NCI-H1694 (cell line): ENCODE measurements at places on chromosomes 2 and 18.
A peak's percentile ranks its signal among the peaks of the same experiment; 100 is the strongest.

DNA sequence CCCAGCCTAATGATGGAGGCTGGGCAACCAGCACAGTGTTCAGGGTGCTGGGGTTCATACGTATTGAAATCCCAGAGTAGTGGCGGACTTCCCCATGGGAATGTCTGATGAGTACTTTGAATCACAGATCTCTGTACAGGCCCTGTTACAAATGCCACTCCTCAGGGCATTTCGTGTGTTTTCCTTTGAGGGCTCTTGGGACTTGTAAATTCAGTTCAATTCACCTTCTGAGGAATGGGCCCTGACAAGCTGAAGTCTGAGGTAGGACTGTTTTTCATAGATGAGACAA, 288 bp upstream of the RDH14 start:
- no peak for DNase-seq

DNA sequence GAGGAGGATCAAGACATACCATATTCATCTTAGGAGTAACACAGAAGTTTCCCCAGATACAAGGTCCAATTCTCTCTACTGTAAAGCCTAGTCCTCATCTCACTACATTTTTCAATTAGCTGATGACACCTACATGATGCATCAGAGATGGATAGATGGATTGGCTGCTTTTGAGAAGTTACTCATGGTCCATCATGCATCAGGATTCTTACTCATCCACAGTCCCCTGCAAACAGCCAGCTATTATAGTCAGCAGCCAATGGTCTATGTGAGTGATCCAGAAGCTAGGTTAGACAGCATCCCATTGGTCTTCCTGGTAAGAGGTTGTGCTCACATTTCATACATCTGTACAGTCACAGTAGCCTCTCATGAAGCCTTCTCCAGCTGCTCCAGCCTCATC, 154.5 kb upstream of the NRP2 start:
- no peak for DNase-seq

GRCh38 chr18:76390452-76391035, 104.5 kb downstream of the ZNF516 start:
- no peak for DNase-seq

DNA sequence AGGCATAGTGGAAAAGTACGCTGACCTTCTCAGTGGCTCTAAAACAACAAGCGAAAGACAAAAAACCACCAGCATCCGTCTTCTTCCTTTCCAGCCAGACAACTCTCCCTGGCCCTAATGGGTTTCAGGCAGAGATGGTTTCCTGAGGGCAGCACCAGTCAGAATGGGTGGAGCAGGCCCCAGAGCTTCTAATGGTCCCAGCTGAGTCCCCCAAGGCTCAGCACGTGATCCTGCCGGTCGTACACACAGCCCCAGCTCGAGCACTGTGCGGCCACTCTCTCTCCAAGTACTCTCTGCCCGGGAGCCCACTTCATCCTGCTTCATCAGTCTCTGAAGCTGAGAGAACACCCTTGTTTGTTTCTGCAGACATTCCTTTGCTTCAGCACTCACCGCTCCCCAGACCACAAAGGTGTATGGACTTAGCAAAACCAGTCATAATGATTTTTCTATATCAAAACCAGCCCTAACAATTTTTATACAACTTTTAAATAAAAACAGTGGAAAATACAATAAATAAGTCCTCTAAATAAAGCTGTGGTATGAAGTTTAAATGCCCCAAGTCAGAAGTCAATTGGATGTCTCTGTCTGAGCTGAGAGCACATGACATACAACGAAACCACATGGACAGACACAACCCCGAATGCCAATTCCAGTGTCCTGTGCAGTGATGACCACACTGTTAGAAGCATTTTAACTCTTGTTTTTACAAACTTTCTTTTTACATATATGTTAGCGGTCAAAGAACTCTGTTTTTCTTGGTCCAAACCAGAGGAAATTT, 63.9 kb downstream of the PARD6G start:
- no peak for DNase-seq

DNA sequence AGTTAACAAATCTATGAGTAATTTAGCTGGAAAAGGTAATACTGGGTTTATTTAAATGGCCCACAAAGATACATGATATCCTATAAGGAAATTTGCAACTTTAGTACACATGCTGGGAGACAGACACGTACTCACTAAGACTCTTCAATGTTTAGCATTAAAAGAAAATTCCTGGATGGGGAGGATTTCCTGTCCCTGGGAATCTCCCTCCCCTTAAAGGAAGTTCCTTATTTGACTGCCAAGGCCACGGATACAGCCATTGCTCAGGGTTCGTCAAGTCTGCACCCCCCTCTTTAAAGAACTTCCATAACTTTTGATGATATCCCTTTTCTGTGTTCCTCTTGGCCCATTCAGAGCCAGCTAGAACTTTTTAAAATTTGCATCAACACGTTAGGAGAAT, 267.6 kb downstream of the CD226 start:
- no peak for DNase-seq

DNA sequence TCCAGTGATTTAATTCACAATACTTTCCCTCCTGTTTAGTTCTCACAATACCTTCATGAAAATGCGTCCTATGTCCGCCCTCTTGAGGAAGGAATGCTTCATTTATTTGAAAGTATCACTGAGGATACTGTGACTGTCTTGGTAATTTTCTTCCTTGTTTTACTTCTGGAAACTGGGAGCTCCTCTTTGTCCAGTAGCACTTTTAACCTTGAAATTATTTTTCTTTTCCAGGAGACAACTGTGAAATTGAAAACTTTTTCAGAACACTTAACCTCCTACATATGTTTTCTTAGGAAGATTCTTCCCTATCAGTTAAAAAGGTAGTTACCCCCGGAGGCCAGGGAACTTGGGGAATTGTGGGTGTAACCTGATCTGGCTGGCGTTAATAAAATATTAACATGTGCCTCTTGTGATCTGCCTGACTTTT, 58.9 kb upstream of the STON1 start:
- DNase-seq: peak; percentile 50

DNA sequence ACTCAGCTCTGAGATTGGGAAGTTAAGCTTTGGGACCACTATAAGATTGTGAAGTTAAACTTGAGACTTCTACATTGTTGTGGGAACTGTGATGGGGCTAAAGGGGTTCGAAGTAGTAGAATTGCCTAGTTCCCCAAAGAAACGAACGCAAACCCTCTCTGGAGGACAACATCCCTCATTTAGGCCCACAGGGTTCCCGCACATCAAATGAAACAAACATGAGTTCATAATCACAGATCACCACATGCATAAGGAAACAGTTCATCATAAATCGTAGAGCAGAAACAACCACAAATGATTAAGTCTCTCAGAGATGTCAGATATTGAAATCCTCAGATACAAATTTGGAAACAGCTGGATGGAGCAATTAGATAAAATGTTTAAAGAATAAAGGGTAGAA, 55.9 kb upstream of the HPCAL1 start:
- DNase-seq: no peak

DNA sequence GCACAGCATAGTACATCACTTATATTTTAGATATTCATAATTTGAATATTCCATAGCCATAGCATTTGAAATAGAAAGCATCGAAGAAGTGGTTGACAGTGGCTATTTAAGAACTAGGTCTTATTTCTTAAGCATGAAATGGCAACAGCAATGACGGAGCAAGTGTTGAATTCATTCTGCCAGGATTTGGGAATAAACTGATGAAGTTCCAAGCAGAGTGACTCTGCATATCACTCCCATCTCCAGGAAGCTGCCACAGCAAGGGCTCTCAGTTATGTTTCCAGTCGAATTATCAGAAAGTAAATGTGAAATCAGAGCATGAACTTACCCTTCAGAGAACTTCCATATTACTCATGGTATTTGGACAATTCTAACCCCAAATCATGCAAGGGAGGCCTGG, 208.1 kb downstream of the IKZF2 start:
- no peak for DNase-seq

DNA sequence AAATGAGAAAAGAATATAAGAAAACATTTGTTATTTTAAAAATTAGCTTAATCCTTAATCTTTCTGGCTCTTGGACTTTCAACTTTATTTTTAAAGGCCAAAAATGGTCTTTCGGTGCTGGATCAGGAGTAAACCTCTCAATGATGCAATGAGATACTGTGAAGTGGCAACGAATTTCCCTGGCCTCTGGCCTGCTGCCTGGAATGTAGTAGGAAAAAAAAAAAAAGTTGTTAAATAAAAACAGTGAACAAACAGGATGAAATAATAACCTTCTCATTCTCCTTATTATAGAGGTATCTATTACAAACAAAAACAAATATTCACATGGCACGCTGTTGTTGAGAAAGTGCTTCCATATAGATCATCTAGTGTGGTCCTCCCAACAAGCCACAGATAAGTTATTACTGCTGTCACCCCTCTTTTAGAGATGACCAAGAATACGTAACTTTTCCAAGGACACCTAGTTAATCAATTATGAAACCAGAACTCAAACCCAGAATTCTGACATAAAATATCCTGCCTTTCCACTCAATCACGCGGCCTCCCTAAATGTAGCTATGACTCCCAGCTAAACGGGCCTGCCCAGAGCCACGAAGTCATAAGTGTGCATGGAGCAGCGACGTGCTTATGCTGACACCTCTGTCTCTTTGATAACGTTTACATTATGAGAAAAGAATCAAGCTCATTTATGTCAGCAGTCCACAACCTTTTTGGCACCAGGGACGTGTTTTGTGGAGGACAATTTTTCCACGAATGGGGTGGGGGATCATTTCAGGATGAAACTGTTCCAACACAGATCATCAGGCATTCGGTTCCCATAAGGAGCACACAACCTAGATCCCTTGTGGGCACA, 170.9 kb downstream of the BCL2 start:
- DNase-seq: no peak

DNA sequence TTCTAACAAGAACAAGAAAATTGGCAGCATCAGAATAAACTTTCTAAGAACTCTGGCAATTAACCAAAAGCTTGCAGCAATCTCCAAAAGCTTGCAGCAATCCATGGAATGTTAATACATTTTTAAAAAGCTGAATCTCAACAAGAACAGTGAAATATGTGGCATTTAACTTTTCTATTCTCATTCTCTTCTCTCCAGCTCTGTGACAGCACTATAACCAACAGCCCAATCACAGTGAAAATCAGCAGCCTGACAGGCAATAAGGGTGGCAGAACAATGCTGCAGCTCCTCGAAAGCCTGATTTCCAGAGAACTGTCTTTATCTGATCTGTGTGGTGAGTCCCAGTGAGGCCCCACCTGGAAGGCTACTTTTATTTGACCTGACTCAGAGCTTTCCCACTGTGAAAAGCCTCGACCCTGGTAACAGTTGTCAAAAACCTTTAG, 60.0 kb downstream of the TMEM131 start:
- no peak for DNase-seq

DNA sequence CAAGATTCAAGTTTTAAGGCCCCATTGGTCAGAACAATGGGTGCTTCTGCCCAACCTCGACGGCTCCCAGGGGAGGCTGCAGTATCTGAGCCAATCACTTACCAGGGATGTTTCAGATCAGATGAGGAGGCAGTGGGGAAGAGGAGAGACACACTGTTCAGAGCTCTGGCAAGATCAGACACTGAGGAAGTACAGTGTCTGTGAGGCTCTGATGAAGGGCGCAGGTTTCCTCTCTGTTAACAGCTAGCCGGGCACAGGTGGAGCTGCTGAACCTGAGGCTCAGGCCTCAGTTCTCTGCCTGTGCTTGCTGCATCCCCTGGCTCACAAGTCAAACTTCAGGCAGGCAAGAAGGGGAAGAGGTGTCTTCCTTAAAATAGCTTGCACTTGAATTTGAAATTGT, 69.7 kb downstream of the TPO start:
- no peak for DNase-seq

DNA sequence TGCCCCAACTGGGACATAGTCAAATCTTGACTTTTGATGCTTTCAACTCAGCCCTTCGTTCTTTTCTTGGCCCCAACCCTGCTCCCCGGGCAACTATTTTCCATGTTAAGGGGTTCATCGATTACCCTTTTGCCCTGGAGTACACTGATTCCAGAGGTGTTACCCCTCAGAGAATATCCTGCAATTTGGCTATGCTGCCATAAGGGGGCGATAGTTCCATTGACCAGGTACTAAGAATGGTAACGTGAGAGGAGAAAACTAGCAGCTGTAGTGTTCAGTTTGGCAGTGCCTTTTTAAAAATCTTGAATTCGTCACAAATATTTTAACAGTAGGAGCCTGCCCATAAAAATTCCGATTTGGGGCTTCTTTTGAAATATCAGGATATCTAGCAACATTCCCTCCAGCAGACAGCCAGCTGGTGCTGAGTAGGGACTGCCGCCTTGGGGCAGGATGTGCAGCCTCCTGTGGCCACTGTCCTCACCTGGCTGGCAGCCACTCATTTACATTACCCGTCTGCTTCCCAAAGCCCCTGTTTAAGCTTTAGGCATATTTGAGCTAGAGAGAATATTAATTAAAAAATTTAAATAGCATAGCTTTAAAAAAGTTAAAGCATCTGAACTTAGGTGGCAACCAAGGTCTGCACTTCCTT, 146.3 kb upstream of the SKOR2 start:
- no peak for DNase-seq

DNA sequence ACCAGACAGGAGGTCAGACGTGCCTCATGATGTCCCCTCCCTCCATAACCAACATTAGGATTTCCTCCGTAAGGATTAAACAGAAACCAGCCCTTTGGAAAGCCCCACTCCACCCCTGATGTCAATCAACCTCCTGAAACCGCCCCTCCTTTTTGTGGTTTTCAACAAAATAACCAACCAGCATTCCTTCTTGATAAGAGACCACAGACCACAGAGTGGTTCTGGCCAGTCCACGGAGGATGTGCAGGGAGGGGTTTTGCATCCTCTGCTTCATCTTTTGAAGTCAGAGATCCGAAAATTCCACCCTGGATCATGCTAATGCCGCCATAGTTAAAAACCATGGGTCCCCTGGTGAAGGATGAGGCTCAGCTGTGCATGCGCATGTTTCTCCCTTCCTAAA, 180.0 kb upstream of the CCDC150 start:
- DNase-seq: no peak

- DNase-seq: no peak
Observed at GRCh38 chr2:96512341-96512740, 7.2 kb upstream of the NEURL3 start.

DNA sequence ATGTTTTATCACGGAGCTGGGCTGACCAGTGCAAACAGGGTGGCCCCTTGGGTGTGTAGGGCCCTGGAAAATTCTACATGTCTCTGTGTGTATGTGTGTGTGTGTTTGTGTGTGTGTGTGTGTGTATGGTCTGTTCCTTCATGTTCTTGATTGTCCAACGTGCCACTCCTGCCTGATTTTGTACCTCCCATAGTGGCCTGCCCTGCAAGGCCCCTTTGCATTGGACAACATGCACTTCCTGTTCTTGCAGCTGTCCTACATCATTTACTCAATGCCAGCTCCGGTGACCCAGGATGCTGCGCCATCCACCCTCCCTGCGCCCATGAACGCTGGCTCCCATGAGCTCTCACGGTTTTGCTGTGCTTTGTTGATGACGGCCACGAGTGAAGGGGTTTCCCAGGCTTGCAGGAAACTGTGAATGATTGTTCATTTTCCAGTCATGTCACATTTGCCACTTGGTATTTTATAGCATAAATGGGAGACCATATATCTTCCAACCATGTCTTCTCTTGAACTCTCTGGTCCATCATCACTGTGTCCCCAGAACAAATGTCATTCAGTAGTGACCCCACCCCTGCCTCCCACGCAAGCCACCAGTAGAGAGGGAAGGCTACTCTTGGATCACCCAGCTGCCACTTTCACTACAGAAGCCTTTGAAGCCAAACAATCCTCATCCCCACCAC, 69.7 kb upstream of the NCK2 start:
- DNase-seq: no peak
